A549 treated with ZK216348 at 1 μM for 4 hours (cell line): ENCODE measurements at places on chromosomes 13 and 19. TPM values are rescaled to one million over a fixed set of nuclear protein-coding genes. Genes with fewer than 3 reads are reported as not detected.

RNF225 gene
- total RNA-seq: not detected in 5 replicates

HOMER3 gene
- 21.5 to 38.0 TPM (median 31.3 TPM) in 5 replicates for total RNA-seq

NOVA2 gene
- 0.21 to 0.38 TPM (median 0.29 TPM) in 5 replicates for total RNA-seq

DNAJC15 gene
- total RNA-seq: 0.03 to 0.20 TPM (median 0.11 TPM) in 5 replicates

IL12RB1 gene
- total RNA-seq: not detected in 5 replicates

ZNF728 gene
- total RNA-seq: not detected in 5 replicates

CGB8 gene
- total RNA-seq: 2.1 to 4.2 TPM (median 3.0 TPM) in 5 replicates

NALCN gene
- 2.3 to 4.4 TPM (median 4.2 TPM) in 5 replicates for total RNA-seq

ZNF85 gene
- total RNA-seq: 0.16 TPM in 1 of 5 replicates, not detected in the others

ICAM1 gene
- total RNA-seq: 2.9 to 4.9 TPM (median 4.2 TPM) in 5 replicates

OLFM4 gene
- total RNA-seq: not detected in 5 replicates

ZNF121 gene
- 3.2 to 4.6 TPM (median 3.5 TPM) in 5 replicates for total RNA-seq

C1QTNF9B gene
- total RNA-seq: not detected in 5 replicates

SLITRK6 gene
- total RNA-seq: 0.09 to 0.63 TPM (median 0.25 TPM) in 5 replicates

INSL3 gene
- total RNA-seq: 0.37 to 0.94 TPM (median 0.47 TPM) in 5 replicates

ZNF667 gene
- total RNA-seq: not detected in 5 replicates

NLRP4 gene
- not detected in 5 replicates for total RNA-seq

NKPD1 gene
- 0.08 to 0.34 TPM (median 0.32 TPM) in 5 replicates for total RNA-seq

ZBTB45 gene
- 8.3 to 24.0 TPM (median 20.1 TPM) in 5 replicates for total RNA-seq

KLK12 gene
- total RNA-seq: not detected in 5 replicates

MLLT1 gene
- 16.2 to 25.2 TPM (median 21.8 TPM) in 5 replicates for total RNA-seq

ZNF426 gene
- total RNA-seq: 0.49 to 1.1 TPM (median 0.73 TPM) in 5 replicates

ERICH6B gene
- total RNA-seq: not detected in 5 replicates

ZNF730 gene
- not detected in 5 replicates for total RNA-seq

PLA2G4C gene
- 9.0 to 14.8 TPM (median 10.6 TPM) in 5 replicates for total RNA-seq

SYDE1 gene
- 9.3 to 19.2 TPM (median 17.4 TPM) in 5 replicates for total RNA-seq

VSIG10L gene
- 8.5 to 14.0 TPM (median 13.5 TPM) in 5 replicates for total RNA-seq

SHD gene
- not detected in 5 replicates for total RNA-seq

CCDC8 gene
- not detected in 5 replicates for total RNA-seq
